Esophagus squamous epithelium (tissue), 5 donors: ENCODE measurements at places on chromosomes 5 and 9. TPM values are rescaled to one million over a fixed set of nuclear protein-coding genes. Genes with fewer than 3 reads are reported as not detected.
A peak's percentile ranks its signal among the peaks of the same experiment; 100 is the strongest.

Gene C5orf52
- not detected for total RNA-seq

Gene GAPT
- 0.09 TPM for total RNA-seq

Gene PCSK1
- 1.1 TPM for total RNA-seq

Gene LCNL1
- not detected for total RNA-seq

GRCh38 chr9:14315875-14316601, 2.1 kb upstream of the NFIB start:
- no peak for DNase-seq

DNA sequence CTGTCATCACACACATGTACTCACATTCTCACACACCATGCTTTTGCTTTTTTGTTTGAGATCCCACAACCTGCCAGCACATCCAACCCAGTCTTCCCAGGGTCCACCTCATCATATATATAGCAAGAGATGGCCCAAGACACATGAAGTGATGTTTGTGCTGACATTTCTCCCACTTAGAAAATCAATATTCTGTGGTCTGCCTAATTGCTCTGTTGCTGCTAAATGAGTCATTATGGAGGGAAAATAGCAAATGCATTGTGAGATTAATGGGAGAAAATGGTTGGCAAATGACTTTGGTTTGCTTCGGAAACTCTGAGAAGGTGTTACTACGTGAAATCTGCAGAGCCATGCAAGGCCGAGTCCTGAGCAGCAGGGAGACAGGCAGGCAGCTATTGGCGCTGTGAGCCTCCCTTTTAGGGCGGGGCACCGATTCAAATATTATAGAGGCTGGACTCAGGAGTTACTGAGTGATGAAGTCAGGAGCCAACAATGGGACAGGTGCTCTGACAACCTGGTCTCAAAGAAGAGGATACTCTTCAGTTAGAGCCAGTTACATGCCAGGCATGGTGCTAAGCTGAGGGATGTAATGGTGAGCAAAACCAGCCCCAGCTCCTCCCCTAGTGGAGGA, 62.8 kb downstream of the DAB2IP start:
- DNase-seq, result no peak

Gene ADRA1B
- total RNA-seq, result not detected

GRCh38 chr5:176368726-176369125, 3.4 kb downstream of the ARL10 start:
- DNase-seq, result no peak

Gene SLF1
- 14.5 TPM for total RNA-seq

GRCh38 chr9:134313470-134313869, 12.8 kb upstream of the RXRA start:
- DNase-seq, result no peak

GRCh38 chr9:34985311-34985899, 4.1 kb upstream of the DNAJB5 start:
- no peak for DNase-seq

DNA sequence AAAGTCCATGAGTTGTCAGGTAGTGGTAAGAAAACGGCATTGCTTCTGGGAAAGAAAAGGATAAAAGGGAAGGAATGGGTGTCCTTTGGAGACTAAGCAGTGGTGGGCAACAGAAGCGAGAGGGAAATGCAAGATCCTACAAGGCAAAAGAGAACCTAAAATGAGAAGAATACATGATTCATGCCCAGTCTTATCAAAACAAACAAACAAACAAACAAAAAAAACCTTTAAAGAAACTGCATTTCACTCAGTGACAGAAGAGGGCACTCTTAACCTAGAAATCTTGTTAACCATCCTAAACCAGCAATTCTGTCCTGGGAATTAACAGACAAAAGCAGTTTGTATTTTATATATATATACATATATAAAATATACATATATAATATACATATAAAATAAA, 88.5 kb downstream of the SUSD1 start:
- DNase-seq, result no peak

- DNase-seq, result no peak
Observed at GRCh38 chr9:11833056-11833455, 860.1 kb upstream of the TYRP1 start.

- no peak for DNase-seq
Observed at GRCh38 chr9:3810231-3810630, 284.4 kb upstream of the RFX3 start.

DNA sequence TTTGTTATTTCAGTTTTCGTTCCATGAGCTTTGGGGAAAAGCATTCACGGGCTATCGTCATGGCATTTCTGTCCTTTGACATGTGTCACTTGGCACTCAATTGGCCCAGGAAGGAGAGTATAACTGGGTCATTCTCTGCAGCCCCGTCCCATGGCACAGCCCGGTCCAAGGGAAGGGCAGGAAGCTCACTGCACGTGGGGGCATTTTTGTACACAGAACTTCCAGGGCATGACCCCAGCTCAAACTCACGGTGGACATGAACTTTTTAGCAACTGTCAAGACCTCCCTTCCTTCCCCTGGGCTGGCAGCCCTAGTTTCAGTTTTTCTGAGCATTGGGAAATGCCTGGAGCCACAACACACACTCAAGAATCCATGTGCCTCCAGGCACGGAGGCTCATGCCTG, 161.6 kb upstream of the PANK3 start:
- DNase-seq, result no peak

Gene IL11RA
- 5.7 TPM for total RNA-seq

DNA sequence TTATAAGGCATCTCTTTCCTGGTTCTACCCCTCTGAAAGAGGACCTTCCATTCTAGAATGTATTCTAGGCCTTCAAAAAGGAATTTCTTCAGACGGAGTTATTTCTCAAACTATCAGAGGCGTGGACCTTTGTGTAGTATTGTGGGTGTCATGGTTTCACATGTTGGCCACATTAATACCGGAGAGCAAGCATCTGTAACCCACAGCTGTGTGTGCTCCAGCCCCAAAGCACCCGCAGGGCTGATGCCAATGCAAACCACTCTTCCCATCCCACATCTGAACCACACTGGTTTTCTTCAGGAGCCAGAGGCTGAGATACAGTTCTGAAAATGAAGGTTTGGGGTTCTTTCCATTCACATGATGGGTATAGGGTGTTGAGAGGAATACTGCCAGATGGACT, 127.1 kb downstream of the BNC2 start:
- no peak for DNase-seq

DNA sequence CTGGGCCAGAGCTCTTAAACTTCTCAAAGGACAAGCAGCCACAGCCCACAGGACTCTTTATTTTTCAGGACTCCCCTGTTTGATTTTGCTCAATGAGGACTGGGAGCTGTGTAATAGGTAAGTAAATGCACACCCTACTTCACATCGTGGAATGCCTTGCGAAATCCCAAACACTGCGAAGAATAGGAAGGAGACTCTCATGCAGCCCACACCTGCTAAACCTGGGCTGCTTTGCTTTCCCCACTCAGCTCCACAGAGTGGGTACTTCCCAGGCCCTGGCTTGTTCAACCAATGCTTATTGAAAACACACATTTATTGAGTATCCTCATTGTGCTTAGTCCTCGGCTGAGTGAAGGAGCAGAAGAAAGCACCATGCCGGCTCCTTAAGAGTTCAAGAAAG, 103.3 kb upstream of the FSTL4 start:
- no peak for DNase-seq

DNA sequence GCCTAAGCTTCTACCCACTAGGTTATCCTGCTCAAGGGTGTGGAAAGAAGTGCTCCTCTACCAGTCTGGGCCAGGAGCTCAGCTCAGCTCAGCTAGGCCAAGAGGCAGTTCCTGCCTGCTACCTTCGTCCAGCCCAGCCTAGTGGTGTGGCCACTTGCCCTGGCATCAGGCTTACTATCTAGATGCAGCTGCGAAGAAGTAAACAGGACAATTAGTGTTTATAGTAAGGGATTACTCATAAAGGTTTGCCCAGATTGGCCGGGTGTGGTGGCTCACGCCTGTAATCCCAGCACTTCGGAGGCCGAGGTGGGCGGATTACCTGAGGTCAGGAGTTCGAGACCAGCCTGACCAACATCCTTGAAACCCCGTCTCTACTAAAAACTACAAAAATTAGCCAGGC, 12.8 kb upstream of the SPATA24 start:
- no peak for DNase-seq

Gene ANKRD55
- total RNA-seq, result not detected

Gene SLC46A2
- total RNA-seq, result 1.6 TPM

- no peak for DNase-seq
Observed at GRCh38 chr5:174655351-174655750, 69.0 kb upstream of the MSX2 start.

DNA sequence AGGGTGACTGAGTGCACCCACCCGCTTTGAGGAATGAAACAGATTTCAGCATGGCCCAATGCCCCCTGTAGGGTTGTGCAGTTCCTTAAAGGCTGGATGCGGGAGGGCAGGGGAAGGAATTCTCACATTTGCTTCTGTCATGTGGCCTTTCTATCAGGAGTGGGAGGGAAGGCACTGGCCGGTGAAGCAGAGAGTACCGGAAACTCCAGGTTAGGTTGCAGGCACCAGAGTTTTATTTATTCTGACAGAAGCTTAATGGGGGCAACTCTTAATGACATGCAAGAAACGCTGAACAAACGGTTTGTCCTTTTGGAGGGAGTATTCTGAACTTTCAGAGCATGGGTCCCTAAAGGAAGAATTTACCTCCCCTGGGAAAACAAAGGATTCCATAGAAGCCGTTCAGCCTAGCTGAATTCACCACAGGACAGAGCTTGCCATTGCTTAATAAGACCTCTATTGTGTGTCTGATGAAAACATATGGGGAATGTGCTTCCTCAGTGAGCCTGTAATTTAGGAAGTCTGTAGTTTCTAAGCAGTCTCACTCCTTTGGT, 44.1 kb upstream of the EQTN start:
- DNase-seq, result no peak

- no peak for DNase-seq
Observed at GRCh38 chr5:143132739-143133138, 270.7 kb downstream of the NR3C1 start.

- DNase-seq, result peak; percentile 24
Observed at GRCh38 chr5:98772415-98773213, 849 bp upstream of the RGMB start.

Gene TMEM252
- total RNA-seq, result not detected

Gene OBP2B
- total RNA-seq, result not detected

- no peak for DNase-seq
Observed at GRCh38 chr9:117706421-117707116, 2.4 kb downstream of the TLR4 start.

DNA sequence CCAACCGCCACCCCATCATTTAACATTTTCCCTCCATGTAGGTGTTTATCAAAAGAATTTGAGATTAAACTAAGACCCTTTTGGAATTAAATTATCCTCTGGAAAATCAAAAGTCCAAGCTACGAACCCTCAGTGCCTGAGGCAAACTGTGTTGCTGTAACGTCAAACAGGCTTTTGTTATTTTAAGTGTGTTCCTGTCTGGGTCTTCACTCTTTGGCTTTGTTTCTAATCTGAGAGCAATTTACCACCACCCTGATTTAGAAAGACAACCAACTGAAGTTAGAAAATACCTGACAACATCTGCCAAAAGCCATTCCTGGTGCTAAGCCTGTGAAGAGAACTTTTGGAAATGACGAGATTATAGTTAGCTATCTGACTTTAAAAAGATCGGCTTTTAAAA, 199.9 kb downstream of the DIRAS2 start:
- no peak for DNase-seq

DNA sequence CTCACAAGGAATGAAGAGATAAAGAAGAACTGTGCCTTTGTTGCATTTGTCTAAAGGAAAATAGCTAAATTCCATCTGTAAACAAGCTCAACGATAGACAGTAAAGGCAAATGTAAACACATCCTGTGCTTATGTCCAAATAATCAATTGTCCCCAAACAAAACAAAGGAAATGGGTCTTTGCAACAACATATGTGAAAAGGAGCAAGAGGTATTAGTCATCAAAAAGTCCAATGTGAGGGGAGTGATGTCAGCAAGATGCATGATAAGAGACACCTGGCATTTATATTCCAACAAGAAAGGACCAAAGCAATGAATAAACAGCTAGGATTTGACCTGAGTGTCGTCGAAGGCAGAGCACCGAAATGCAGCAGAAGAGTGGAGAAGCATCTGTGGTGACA, 209.1 kb downstream of the ASTN2 start:
- DNase-seq, result no peak

Gene CAMK4
- total RNA-seq, result 2.7 TPM

DNA sequence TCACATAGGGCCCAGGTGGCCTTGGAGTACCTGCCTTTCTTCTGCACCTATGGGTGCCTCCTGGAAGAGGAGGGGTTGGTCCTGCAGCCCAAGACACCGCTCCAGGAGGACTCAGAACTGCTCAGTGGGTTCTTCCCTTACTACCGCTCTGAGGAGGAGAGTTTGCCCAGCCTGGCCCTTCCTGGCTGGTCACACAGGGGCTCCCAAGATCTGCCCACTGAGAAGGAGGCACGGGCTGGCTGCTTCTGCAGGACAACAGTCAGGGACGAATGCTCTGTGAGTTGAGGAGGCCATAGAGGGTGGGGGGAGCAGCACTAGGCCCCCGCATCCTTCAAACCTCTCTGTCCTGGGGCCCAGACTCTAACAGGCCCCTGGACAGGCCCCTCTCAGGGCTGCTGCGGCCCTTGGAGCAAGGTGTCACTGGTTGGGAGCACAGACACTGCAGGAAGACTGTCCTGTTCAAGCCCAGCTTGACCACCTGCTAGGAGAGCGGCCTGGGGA, 9.9 kb upstream of the SLC25A48 start:
- no peak for DNase-seq

- no peak for DNase-seq
Observed at GRCh38 chr9:69429281-69429680, 104.3 kb downstream of the ENTREP1 start.

DNA sequence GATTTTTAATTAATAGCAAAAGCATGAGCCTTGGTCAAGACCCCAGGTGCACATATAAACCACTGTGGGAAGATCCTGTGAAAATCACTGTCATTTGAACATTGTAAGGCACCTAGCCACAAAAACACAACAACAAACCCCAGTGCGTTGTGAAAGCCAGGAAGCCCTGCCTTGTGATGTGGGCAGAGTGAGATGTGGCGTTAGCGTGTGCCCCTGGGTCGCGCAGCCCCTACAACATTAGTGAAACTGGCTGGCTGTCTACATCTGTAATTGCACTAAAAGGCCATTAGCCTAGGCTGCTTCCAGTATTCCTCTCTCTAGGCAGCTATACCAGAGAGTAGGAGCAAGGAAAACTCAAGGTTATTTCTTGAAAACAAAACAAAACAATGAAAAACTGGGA, 21.1 kb upstream of the PDZD2 start:
- no peak for DNase-seq

Gene IL4
- total RNA-seq, result not detected

Gene NSUN2
- 59.5 TPM for total RNA-seq
